Heart left ventricle (tissue), 16 donors: ENCODE measurements at places on chromosomes 16 and 17.

- DNase-seq: no peak
Measured at GRCh38 chr17:29059281-29059680, 16.3 kb downstream of the PIPOX start.

DNA sequence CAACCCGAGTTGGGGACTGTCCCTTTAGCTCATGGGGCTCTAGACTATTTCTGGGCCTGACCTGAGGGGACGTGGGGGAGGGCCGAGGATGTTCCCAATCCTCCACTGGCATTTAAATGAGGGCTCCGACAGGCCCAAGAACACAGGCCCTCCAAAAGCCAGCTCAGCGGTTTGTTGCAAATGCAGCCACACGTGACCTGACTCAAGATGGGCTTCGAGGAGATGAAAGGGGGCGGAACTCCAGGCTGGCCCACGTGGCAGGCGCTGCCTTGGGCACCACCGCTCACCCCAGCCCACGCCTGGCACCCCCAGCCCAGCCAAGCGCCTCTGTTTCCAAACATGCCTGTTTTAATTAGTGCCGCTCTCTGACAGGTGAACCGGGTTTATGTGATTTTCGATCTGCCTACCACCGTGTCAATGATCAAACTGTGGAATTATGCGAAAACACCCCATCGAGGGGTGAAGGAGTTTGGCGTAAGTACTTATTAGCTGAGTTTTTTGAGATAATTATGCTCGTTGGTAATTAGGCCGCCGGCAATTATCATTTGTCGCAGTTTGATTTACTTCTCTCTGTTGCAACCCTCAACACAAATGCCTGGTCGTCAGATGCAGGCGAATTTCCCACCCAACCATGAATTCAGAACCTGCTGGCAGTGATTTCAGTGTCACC lies 226.7 kb downstream of the KATNIP start:
- DNase-seq: no peak

DNA sequence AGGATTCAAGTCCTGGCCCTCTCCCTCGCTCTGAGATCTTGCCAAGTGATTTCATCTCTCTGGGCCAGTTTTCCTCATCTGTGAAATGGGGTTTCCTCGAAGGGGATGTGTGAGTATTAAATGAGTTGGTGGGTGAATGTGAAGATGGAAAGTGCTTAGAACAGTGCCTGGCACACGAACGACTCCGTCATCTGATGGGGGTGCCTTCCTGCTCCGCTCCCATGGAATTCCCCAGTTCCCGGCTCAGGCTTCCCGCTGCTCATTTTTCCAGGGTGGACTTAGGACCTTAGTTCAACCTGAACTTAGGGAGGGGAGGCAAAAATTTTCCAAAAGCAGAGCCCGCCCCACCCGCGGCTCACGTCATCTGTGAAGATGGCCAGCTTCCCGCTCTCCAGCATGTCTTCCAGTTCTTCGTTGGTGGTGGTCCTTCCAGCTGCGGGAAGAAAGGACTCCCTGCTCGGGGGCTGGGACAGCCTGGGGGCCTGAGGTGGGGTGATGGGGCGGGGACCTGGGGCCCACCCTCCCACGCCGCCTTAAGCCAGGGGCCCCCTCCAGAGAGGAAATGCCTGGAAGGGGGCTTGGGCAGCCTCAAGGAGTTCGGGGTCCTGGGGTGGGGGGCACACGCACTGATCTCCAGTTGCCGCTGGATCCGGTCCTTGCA lies 11.4 kb downstream of the HSD3B7 start:
- no peak for DNase-seq

- DNase-seq: no peak
Measured at GRCh38 chr16:72635104-72635503, 412.8 kb downstream of the ZFHX3 start.

DNA sequence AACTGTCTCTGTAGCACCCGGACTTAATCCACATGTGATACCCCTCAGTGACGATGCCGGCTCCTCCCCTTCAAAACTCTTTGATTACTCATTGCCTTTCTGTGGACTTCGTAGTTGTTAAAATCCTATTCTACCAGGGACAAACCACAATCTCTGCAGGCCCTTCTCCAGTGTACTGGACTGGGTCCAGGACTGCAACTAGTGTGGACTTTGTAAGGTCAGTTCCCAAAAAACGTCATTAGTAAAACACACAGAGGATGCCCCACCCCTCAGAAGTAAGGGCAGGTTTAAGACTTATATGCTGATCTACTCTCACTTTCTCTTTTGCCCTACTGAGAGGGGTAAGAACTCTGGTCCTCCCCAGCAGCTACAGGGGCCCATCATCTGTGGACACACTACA lies 10.5 kb upstream of the NUDT7 start:
- DNase-seq: no peak

DNA sequence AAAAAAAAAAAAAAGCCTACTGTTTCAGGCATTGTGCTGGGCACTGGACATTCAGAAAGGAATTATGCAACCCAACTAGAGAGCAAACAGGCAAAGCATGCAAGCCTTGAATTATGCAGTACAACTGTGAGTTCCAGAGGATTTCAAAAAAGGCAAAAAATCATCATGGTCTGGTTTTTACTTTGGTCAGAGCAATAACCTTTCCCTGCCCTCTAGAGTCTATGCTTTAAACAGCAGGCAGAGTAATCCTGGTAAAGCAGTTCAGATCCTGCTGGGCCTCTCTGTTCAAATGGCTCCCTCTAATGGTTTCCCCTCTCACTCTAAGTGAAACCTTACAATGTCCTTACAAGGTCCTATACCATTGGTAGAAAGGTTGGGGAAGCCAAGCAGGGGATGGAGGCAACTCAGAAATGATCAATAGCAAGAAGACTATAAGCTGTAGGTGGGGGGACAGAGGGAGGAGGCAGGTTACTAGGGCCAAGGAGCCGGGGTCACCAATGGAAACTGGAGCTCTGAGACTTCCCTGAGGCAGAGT lies 4.6 kb upstream of the TAF15 start:
- no peak for DNase-seq

GRCh38 chr16:19393226-19394111 lies 24.2 kb upstream of the TMC5 start:
- DNase-seq: no peak

GRCh38 chr17:45645330-45645729 lies 138.8 kb upstream of the CRHR1 start:
- DNase-seq: no peak

DNA sequence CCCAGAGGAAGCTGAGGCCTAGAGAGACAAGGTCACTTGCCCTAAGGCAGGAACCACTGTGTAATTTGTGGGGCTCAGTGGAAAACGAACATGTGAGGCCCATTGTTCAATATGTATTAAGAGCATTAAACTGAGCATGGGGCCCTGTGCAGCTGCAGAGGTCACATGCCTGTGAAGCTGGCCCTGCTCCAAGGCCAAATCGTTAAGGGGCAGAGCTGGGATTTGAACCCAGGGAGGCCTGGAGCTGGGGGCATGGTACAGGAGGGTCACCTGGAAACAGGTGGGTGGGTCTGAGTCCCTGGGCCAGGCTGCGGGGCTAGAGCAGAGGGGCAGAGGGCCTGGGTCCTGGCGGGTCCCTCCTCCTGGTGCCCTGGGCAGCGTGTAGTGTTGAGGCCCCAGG lies 19.7 kb downstream of the C16orf74 start:
- no peak for DNase-seq

GRCh38 chr16:74099530-74099929 lies 197.1 kb upstream of the PSMD7 start:
- DNase-seq: no peak

DNA sequence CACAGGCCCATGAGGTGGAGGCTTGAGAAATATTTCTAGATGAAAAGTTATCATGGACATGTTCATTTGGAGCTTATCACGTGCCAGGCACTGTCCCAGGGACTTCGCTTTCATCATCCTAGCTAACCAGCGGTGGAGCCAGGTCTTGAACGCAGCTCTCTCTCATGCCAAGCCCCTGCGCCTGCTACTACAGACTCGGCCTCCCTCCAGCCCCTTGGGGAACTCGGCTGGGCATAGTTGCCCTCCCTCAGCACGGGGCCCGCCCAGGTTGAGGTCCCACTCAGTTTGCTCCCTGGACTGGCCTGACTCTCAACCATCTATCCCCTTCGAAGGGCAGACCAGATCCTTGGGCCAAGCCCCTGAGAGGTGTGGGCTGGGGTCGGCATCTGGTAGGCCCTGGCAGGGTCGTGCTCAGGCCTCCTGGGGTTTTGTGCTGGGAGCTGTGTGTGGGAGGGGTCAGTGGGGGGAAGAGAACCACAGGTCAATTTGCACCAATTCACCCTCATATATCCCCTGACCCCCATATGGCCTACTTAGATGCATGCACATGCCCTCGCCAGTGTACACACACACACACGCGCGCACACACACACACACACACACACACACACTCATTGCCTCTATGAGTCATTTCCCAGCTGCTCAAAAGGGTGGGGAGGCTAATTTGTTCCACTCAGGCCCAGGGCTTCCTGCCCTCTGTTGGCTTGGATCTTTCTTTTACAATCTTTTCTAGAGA lies 12.1 kb upstream of the SCN4A start:
- no peak for DNase-seq

GRCh38 chr17:28999206-28999605 lies 6.6 kb downstream of the SEZ6 start:
- no peak for DNase-seq
